ENCODE measurements at places on chromosomes 7 and 10.

GRCh38 chr7:44116087-44116788 is 7.1 kb downstream of the POLD2 start:
- no peak for DNase-seq

DNA sequence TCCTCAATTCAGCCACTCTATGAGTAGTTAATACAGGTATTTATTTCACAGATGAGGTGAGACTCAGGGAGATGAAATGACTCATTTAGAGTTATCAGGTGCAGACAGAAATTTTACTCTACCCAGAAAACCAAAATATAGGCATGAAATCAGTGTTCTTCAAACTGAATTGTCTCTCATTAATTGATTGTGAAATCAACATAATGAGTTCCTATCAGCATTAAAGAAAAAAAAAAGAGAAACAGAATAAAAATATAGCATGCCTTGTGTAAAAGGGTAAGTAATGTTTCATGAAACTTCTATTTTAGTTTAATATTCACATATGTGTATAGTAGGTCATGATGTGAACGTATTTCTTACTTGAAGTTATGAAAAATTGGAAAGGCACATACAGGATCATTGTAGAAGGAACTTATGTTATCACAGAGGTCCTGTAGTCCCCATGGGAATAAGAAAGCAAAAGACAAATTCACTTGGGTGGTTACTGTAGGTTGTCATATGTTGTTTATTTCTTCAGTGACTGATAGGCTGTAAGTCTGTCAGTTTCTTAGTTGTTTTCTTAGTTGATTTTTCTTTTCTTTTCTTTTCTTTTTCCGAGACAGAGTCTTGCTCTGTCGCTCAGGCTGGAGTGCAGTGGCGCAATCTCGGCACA is 47.5 kb downstream of the KAT6B start:
- no peak for DNase-seq

DNA sequence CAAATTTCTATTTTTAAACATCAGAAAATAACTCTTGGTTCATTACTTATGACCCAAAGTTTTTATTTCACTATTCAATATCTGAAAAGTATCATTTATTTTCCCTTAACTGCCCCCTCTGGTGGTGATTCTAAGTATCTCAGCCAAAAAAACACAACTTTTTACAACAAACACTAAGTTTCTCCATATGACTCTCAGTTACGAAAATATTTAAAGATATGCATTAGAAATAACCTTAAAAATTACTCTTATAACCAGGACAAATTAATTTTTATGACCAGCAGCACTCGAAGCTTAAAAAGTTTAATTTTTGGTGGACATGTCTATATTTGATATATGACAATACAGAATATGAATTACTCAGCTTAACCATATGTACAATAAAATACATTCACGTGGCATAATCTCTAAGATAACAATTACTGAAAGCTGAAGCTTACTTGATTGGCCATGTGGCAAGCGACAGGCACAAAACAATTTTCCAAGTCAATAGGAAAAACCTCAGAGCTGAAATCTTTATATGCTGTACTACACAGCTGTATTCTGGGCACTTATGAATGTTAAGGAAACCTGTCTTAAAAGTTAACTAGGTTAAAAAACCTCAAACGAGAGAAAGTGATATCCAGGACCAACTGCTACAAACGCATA is 2.3 kb downstream of the HNRNPA2B1 start:
- no peak for DNase-seq

GRCh38 chr10:48509974-48510692 is 94.7 kb downstream of the ARHGAP22 start:
- DNase-seq: no peak

DNA sequence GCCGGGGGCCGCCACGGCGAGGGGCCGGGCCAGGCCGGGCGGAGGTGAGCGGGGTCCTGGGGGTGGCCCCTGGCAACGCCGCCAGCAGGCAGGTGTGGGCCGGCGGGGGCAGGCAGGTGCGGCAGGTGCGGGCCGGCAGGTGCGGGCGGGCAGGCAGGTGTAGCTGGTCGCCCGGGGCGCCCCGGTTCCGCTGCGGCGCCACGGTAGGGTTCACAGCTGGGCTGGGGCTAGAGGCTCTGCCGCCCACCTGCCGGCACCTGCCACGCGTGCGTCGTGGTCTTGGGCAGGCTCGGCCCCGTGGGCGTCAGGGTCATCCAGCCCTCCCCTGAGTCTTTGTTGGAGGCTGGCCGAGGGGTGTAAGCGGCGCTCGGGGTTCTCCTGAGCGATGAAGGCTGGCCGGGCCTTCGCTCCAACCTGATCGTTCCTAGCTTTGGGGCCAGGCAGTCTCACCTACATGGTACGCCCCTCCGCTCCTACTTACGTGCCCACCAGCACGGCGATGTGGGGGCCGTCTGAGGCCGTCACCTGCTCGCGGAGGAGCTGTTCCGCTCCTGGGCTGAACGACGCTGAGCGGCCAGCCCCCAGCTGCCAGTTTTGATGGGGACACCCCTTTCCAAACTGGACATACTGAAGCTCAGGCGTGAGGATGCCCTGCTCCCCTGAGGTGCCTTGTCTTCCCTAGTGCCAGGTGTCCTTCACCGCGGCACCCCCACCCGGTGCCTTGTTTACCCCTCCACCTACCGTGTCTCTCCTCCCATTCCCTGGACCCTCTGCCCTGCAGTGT is 493 bp downstream of the ZMIZ2 start:
- DNase-seq: no peak

GRCh38 chr7:22856416-22856815 is 33.8 kb upstream of the TOMM7 start:
- DNase-seq: no peak
